Activated CD4-positive, alpha-beta T cell treated with anti-CD3 and anti-CD28 coated beads, Interleukin-2, amount 10 ng/mL, durations not matched to agents 7 days and 5 days (primary cell): ENCODE measurements at places on chromosomes 1 and 21.
A peak's percentile ranks its signal among the peaks of the same experiment; 100 is the strongest.

GRCh38 chr1:8145545-8146202 lies 119.6 kb upstream of the ERRFI1 start:
- no peak for DNase-seq

DNA sequence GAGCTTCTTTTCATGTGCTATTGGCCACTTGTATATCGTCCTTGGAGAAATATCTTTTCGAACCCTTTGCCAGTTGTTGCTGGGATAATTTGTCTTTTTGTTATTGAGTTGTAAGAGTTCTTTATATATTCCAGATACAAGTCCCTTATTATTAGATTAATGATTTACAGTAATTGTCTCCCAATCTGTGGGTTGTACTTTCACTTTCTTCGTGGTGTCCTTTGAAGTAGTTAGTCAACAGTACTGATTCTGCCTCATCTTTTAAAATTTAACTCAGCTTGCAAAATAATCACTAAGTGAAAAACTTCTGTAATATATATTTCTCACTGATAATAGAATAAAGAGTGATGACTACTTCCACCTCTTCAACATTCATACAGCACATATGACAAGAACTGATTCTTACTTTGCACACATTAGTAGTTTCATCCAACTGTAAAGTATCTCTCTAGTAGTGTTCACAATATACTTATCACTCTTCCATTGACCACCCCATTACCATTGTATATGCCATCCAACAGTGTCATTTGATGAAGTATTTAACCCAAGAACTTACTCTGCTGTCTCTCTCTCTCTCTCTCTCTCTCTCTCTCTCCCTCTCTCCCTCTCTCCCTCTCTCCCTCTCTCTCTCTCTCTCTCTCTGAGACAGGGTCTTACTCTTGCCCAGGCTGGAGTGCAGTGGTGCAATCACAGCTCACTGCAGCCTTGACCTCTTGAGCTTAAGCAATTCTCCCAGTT lies 104.2 kb upstream of the DMRTA2 start:
- DNase-seq, result no peak

GRCh38 chr1:7455796-7456721 lies 315.0 kb upstream of the VAMP3 start:
- no peak for DNase-seq

GRCh38 chr1:77831976-77832711 lies 52.7 kb downstream of the MIGA1 start:
- DNase-seq, result no peak

DNA sequence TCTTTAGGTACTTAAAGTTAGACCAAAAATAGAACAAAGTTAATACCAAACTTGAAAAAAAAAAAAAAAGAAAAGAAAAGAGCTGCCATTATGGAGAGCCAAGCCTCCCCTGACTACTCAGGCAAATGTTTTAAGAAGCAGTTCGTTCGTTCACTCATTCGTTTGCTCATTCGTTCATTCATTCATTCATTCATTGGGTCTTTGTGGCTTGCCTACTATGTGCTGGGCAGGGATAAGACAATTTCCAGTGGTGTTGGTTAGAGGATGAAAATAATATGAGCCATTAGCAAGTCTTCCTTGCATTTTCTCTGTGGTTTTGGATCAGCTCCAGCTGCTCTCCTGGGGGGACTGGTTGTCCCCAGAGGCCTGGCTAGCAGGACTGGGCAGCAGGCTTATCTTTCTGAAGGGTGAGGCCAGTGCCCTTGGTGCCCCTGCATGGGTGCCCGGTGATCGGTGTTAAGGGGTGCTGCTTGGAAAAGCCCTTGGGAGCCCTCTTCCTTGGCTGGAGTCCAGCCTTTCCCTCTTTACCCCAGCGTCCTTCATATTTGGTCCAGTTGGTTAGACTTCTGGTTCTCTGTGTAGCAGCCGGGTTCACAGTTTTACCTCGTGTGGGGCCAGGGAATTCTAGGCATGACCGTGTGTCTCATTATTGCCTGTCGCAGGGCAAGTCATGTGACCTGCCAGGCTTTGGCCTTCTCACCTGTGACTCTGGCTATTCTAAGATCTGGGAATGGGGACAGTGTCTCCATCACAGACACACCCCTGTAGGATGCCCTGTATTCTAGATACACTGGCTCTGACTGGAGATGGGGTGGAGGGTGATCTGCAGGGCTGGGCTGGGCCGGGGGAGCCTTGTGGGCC lies 32.8 kb downstream of the LHX4 start:
- DNase-seq, result no peak

DNA sequence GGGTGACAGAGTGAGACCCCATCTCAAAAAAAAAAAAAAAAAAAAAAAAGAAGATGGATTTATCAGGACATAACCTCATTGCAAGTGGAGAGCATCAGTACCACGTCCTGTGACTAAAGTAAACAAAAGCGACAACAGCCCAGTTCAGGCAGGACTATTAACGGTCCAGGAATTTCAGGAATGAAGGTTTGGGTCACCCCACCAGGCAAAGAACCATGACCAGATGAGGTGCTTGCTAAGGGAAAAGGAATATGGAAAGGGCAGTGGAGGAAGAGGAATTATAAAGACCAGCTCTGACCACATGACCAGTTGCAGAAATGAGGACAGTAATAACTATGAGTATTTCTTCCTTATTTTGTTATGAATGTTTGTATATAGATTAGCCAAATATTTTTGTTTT lies 35.4 kb upstream of the EIF4G3 start:
- DNase-seq, result no peak

DNA sequence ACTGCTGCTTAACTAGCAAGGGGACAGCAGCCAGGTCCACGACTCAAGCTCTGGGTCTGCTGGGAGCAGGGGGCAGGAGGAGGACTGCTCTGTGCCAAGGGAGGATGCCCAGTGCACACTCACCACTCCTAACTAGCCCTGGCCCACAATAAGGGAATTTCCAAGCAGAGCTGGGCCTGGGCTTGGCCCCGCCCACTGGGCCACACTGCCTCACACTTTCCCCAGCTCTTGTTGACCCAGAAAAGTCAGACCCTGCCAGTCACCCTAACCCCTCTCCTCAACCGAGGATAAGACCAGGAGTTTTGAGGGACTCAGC lies 18.7 kb downstream of the SLC9A1 start:
- no peak for DNase-seq

DNA sequence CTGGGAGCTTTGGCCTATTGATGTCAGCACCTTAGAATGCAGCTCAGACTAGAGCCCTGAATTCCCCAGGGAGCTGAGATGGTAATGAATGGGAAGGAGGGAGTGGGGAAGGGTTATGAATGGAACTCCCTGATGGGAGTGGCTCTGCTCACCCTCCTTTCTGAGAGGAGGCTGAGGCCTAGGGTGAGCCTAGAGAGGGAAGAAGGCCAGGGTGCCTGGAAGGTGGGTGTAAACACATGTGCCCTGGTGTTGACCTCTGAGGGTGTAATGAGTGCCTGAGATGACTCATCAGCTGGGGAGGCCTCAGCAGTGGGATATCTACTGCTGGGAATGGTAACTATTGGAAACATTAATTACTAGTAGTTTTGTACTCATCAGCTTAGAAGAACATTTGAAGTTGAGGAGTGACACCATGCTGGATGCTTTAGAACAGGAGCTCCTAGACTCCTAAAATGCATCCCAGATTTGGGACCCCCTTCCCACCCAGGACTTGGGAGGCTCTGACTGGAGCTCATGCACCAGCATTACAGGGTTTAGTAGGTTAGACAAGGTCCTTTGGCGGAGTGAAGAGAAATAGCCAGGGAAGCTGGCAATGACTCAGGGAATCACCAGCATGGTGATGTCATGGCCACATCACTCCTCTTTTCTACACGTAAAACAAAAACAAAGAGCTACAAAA lies 16.0 kb upstream of the PIGV start:
- no peak for DNase-seq

GRCh38 chr1:156910309-156910782 lies 10.1 kb upstream of the LRRC71 start:
- peak; percentile 57 for DNase-seq

DNA sequence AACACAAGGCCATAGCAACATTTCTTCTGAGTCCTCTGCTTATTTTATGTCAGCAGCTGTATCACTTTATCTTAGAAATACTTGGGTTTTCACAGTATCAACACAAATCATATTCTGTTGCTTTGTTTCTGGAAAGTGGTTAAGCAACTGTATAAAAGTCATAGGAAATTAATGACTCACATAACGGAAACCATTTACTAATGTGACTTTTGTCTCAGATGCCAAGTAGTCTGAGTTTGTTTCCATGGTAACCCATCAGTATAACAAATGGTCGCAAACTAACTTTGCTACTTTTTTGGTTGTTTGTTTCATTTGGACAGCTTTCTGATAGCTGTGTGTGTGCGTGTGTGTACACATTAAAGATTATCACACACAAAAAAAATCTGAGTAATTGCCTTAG lies 31.1 kb downstream of the EEIG2 start:
- peak; percentile 16 for DNase-seq

- DNase-seq, result no peak
Observed at GRCh38 chr1:192260076-192260475, 56.7 kb upstream of the RGS21 start.

DNA sequence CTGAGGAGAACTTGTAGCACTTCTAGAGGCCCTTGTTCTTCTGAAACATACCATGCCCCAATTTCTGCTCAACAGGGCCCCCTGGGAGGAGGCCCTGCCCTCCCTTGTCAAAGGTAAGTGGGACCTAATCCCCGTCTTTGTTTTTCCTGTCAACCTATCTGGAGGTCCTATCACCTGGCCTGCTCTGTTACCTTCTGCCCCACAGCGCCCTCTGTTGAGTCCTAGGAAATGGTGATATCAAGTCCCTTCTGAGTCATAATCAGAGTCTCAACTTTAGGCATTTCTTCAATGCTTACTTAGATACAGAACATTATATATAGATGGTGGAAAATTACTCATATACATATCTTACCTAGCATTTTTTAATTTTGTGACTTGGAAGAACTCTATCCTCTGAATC lies 28.2 kb upstream of the FCRL4 start:
- peak; percentile 40 for DNase-seq

DNA sequence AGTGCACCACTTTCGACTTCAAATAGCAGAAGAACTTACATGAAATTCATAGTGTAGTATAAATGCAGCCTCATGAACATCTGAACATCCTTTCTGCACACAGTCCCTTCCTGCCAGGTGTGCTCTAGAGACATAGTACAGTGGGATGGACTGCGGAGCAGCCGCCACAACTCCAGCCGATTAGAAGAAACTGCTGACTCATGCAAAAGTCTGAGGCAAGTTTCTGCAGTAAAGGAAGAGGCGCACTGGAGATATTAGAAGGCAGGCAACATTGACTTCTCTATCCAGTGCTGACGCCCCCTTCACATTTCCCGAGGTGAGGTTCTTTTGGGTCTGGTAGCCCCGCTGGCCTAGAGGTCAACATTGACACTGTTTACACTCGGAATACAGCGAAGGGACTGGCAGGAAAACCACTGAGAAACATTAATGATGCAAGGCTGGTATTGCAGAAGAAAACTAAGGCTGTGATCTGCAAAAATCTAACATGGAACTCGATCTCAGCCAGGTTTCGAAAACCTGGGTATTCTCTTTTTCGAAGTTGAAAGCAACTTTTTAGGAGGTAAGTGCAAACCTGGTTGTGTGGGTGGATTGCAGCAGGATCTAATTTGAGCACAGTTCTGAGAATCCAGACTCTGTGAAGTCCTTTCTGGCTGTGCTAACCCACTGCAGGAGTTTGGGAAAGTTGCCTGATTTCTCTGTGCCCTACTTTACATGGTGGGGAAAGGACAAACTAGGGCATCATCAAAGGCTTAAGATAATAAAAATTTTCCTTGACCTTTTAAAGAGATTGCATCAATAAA lies 90.7 kb downstream of the CDC7 start:
- DNase-seq, result peak; percentile 13

DNA sequence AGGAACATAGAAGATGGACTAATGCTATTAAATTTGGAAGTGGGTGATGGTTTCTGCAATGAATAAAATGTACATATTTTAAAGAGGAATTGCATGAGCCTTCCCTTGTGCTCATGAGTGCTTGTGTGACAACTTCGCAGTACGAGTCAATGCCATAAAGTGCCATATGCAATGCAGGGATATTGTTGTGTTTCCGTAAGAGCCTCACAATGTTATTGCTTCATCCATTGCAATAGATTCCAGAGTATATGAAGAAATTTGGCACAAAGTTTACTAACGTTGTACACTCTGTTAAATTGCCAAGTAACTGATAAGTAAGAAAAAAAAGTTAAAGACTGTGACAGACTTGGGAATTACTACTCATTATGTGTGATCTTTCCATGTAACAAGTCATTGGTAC lies 22.3 kb downstream of the BTG3 start:
- no peak for DNase-seq

GRCh38 chr1:166140251-166140650 lies 26.6 kb downstream of the FAM78B start:
- DNase-seq, result no peak

DNA sequence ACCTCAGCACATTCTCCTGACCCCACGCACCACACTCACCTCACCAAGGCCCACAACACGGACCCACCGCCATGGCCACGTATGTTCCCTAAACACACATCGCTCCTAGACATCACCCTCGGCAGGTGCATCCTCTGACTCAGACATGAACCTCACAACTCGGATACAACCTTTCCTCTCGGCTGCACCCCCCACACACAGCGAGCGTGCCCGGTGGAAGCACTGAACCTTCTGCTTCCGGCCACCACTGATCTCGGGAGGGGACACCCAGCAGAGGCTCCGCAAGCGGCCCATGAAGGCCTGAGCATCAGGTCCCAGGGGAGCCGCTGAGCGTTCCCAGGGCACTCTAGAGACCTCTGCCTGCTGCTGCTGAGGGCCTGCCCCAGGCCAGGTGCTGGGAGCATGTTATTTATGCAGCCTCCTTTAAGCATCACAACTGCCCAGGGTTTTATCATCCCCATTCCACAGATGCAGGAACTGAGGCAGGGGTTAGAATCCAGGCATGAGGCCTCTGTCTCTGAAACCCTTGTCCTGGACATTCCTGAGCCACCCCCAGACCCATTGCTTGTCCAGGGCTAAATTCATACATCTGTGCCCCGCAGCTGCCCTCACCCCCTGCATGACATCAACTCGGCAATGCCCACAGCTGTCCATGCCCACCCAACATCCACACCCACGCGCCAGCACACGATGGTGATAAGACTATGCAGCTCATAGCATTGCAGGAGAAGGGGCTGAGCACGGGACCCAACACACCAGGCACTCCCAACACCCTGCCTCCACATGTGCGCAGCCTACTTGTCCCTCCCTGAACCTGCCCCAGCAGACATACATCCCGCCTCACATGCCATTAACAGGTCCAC lies 27.0 kb downstream of the SDC3 start:
- no peak for DNase-seq

DNA sequence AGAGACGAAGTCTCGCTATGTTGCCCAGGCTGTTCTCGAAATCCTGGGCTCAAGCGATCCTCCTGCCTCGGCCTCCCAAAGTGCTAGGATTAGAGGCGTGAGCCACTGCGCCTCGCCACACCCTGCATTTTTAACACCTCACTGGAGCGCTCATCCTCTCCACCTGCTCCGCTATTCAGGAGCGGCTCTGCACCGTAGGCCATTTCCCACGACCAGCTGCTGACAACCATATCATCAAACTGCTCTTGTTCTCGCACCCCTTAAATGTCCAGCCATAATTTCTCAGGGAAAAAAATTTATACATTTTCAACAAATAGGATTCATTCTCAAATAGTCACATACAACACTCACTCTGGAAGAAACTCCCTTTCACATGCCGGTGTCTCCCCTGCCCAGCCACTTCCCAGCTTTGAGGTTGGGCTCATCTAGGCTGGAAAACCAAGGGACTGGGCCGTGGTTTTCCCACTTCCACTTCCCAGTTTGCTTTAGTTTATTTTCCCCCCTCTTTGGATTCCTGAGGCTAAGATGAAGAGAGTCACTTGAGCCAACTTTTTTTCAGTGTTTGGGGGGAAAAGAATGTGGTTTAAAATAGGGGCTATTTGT lies 639 bp upstream of the IPO9 start:
- DNase-seq, result no peak
